CD4-positive, alpha-beta T cell (primary cell): ENCODE measurements at places on chromosomes 6 and 20. TPM values are rescaled to one million over a fixed set of nuclear protein-coding genes. Genes with fewer than 3 reads are reported as not detected.
A peak's percentile ranks its signal among the peaks of the same experiment; 100 is the strongest.

- H3K4me1 ChIP-seq, result no peaks in the 10 kb centered on the region
- DNase-seq, result no peak
- peaks cover 5% of the 10 kb centered on the region for H3K36me3 ChIP-seq
- no peak overlapping the region for H3K4me3 ChIP-seq
- no peak overlapping the region for H3K27ac ChIP-seq
- H3K27me3 ChIP-seq, result no peaks in the 10 kb centered on the region
These were observed 11.2 kb downstream of the LYRM4 start for GRCh38 chr6:5249451-5250122.

WFDC10A gene
- total RNA-seq, result not detected

DNA sequence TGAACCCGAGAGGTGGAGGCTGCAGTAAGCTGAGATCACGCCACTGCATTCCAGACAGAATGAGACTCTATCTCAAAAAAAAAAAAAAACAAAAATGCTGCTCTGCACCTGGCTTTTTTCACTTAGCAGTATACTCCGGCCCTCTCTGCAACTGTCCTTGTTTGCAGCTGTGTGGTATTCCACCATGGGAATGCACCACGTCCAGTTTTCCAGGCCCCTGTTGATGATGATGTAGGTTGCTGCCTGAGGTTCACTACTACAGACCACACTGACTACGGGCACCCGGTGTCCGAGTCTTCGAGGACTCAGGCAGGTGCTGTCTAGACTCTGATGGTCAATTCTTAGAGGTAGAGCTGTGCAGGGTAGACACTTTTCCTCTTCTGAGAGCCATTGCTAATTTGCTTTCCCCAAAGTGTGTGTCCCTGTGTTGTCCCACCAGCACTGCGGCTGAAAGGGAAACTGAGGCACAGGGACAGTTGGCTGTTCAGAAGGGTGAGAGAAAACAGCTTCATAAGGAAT is 56.5 kb downstream of the UBE2V1 start:
- no peaks in the 10 kb centered on the region for H3K36me3 ChIP-seq
- H3K4me1 ChIP-seq, result no peaks in the 10 kb centered on the region
- no peak overlapping the region for H3K4me3 ChIP-seq
- no peak overlapping the region for H3K27ac ChIP-seq
- no peak for DNase-seq

GRCh38 chr6:62808565-62809293 is 402.5 kb upstream of the FKBP1C start:
- DNase-seq, result no peak
- H3K27ac ChIP-seq, result no peak overlapping the region
- no peaks in the 10 kb centered on the region for H3K27me3 ChIP-seq
- no peaks in the 10 kb centered on the region for H3K36me3 ChIP-seq
- H3K4me1 ChIP-seq, result no peaks in the 10 kb centered on the region

EDN3 gene
- 1.4 TPM for total RNA-seq

- H3K36me3 ChIP-seq, result no peaks in the 10 kb centered on the region
- no peak for DNase-seq
- no peaks in the 10 kb centered on the region for H3K4me1 ChIP-seq
- no peak overlapping the region for H3K27ac ChIP-seq
These were observed 28.4 kb upstream of the SLC35A1 start for GRCh38 chr6:87444362-87444761.

GRCh38 chr6:17870300-17871188 is 116.9 kb downstream of the KIF13A start:
- H3K4me1 ChIP-seq, result no peaks in the 10 kb centered on the region
- H3K36me3 ChIP-seq, result no peaks in the 10 kb centered on the region
- no peak overlapping the region for H3K27ac ChIP-seq

DNA sequence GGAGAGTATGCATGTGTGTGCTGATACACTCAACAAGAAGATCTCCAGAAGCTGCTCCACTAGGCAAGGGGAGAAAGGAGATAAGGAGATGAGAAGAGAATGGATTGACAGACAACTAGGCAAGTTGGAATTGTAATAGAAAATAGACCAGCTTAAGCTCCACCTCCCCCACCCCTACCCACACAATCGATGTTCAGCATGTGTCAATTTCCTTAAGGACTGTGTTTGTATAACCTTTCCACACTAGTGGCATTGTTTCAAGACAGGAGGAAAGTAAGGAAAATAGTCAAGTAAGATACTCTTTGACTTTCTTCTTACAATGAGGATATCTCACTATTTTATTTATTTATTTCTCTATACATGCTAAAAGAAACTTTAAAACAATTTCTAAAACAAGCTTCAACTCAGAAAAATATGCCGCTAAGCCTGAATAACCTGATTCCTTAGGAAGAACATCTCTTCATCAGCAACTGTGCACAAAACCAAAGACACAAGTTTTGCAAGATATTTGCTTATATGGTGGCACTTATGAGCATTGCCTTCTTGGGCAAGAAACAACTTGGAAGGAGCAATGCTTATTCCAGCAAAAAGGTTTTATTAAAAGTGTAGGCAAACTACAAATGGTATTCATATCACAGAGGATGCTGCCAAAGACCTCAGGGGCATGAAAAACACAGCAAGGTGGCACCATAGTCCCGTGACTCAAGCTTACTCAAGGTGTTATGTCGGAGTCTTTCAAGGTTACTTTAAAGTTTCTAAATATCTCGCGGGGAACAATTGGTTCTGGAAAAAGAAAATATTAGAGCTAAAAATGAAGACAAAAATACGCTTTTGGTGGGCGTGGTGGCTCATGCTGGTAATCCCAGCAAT is 249.1 kb downstream of the COL12A1 start:
- no peaks in the 10 kb centered on the region for H3K4me1 ChIP-seq
- H3K27ac ChIP-seq, result no peak overlapping the region
- no peaks in the 10 kb centered on the region for H3K27me3 ChIP-seq
- H3K36me3 ChIP-seq, result no peaks in the 10 kb centered on the region
- DNase-seq, result no peak
- H3K4me3 ChIP-seq, result no peak overlapping the region

ELOVL2 gene
- total RNA-seq, result not detected

GMEB2 gene
- total RNA-seq, result 34.0 TPM

GRCh38 chr6:44105146-44105545 is 22.1 kb downstream of the MRPL14 start:
- no peak for DNase-seq
- no peak overlapping the region for H3K27ac ChIP-seq
- H3K4me1 ChIP-seq, result no peaks in the 10 kb centered on the region
- no peak overlapping the region for H3K4me3 ChIP-seq
- peaks cover 31% of the 10 kb centered on the region for H3K36me3 ChIP-seq

- no peaks in the 10 kb centered on the region for H3K4me1 ChIP-seq
- H3K36me3 ChIP-seq, result peaks cover 72% of the 10 kb centered on the region
- H3K27me3 ChIP-seq, result no peaks in the 10 kb centered on the region
These were observed 8.5 kb downstream of the ARG1 start for GRCh38 chr6:131581523-131581922.

DNA sequence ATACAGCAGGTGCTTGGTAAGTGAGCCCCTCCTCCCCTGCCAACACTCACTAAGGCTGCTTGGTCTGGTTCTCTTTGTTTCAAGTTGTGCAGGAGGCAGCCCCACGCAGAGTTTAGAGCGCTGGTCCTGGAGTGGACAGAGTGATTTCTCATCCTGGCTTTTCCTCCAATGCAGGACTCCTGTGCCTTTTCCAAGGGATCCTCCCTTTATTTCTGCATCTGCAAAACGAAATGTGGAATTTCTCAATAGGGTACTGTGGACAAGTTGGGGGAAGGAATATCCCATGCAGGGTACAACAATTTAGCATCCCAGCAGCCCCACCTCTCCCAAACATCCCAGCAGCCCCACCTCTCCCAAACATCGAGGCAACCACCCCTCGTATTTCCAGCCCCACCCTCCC is 30.6 kb upstream of the CCDC167 start:
- peaks cover 13% of the 10 kb centered on the region for H3K4me1 ChIP-seq
- peaks cover 8% of the 10 kb centered on the region for H3K36me3 ChIP-seq
- no peaks in the 10 kb centered on the region for H3K27me3 ChIP-seq
- no peak for DNase-seq

GRCh38 chr6:84618836-84619235 is 145.6 kb downstream of the TBX18 start:
- H3K27ac ChIP-seq, result no peak overlapping the region
- H3K4me1 ChIP-seq, result no peaks in the 10 kb centered on the region
- H3K4me3 ChIP-seq, result no peak overlapping the region
- no peak for DNase-seq
- H3K36me3 ChIP-seq, result no peaks in the 10 kb centered on the region

- H3K4me3 ChIP-seq, result no peak overlapping the region
- no peak for DNase-seq
- H3K4me1 ChIP-seq, result no peaks in the 10 kb centered on the region
- H3K27me3 ChIP-seq, result no peaks in the 10 kb centered on the region
- no peak overlapping the region for H3K27ac ChIP-seq
These were observed 13.7 kb downstream of the MAS1 start for GRCh38 chr6:159904497-159904911.

MLIP gene
- total RNA-seq, result not detected

POM121L2 gene
- total RNA-seq, result not detected

DNA sequence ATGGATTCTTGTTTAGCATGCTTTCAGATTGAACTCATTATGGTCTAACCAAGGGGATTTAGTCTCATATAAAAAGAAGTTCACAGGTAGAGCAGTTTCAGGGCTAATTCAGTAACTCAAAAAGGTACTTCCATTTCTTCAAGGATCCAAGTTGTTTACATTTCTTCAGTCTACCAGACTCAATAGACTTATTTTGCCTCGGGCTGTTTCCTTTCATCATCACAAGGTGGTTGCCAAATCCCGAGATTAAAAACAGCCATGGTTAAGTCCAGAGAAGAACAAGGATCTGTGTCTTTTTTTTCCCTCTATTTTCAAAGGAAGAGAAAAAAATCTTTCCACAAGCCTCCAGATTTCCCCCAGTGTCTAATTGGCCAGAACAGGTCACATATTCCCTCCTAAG is 69.8 kb upstream of the SNX9 start:
- peaks cover 30% of the 10 kb centered on the region for H3K4me1 ChIP-seq
- no peaks in the 10 kb centered on the region for H3K36me3 ChIP-seq
- no peak for DNase-seq
- H3K27me3 ChIP-seq, result no peaks in the 10 kb centered on the region

- DNase-seq, result no peak
- no peaks in the 10 kb centered on the region for H3K4me1 ChIP-seq
- no peak overlapping the region for H3K27ac ChIP-seq
- H3K36me3 ChIP-seq, result no peaks in the 10 kb centered on the region
- H3K4me3 ChIP-seq, result no peak overlapping the region
- H3K27me3 ChIP-seq, result no peaks in the 10 kb centered on the region
These were observed 37.0 kb upstream of the BTBD3 start for GRCh38 chr20:11880680-11881079.

- H3K27ac ChIP-seq, result no peak overlapping the region
- no peak overlapping the region for H3K4me3 ChIP-seq
- no peaks in the 10 kb centered on the region for H3K4me1 ChIP-seq
- peak; percentile 20 for DNase-seq
- H3K36me3 ChIP-seq, result no peaks in the 10 kb centered on the region
These were observed 14.6 kb upstream of the CFAP206 start for GRCh38 chr6:87393026-87393622.

DNA sequence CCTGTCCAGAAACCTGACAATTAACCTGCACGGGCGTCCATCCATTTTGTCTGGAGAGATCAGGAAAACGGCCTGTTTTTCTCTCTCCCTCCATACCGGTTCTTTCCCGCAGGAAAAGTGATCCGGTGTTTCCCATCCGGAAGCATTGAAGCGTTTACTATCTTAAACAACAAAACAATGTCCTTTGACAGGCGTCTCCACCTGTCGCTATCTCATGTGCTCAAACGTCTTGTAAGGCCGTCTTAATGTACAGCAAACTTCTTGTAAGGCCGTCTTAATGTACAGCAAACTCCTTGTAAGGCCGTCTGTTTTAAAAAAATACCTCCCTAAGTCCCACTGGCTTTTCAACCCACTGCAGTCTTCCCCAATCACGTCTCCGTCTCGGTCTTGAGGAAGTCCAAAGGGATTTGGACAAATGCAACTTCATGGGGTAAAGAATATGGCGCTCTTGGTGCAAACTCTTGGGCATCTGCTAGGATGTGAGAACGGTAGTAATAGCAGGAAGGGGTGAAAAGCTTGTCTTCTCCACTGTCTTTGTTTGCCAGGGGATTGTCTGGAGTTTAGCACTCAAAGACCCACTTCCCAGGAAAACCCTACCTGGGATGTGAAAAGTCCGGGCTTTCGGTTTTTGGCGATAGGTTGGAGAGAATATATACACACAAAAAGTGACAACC is 29.9 kb upstream of the TRIM27 start:
- no peak overlapping the region for H3K27ac ChIP-seq
- no peaks in the 10 kb centered on the region for H3K27me3 ChIP-seq
- peaks cover 15% of the 10 kb centered on the region for H3K4me1 ChIP-seq
- no peaks in the 10 kb centered on the region for H3K36me3 ChIP-seq

- DNase-seq, result no peak
- no peak overlapping the region for H3K4me3 ChIP-seq
- no peaks in the 10 kb centered on the region for H3K4me1 ChIP-seq
- no peaks in the 10 kb centered on the region for H3K36me3 ChIP-seq
These were observed 30.7 kb downstream of the FGD2 start for GRCh38 chr6:37036146-37036545.

GRCh38 chr20:38173237-38174156 is 8.4 kb upstream of the TGM2 start:
- H3K4me1 ChIP-seq, result no peaks in the 10 kb centered on the region
- H3K27ac ChIP-seq, result no peak overlapping the region
- H3K27me3 ChIP-seq, result no peaks in the 10 kb centered on the region
- no peak overlapping the region for H3K4me3 ChIP-seq
- no peaks in the 10 kb centered on the region for H3K36me3 ChIP-seq
- no peak for DNase-seq

HLA-DOB gene
- total RNA-seq, result 3.2 TPM

RIPOR2 gene
- total RNA-seq, result 129 TPM

DNA sequence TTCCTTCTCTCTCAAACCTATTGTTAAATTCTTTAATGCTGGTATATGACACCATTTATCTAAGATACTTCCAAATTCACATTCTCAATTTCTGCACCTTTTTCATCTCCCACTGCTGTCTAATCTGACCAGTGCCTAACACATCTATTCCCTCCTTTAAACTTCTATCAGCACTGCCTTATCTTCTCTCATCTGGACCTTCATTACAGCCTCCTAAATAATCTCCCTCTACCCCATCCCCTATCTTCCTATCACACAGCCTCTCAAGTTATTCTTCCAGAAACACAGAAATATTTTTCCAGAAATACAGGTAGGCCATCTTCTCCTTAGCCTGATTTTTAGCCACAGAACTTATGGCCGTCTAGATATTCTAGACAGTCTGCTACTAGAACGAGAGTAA is 5.5 kb downstream of the DTNBP1 start:
- no peak overlapping the region for H3K4me3 ChIP-seq
- DNase-seq, result no peak
- no peaks in the 10 kb centered on the region for H3K27me3 ChIP-seq
- H3K4me1 ChIP-seq, result peaks cover 18% of the 10 kb centered on the region
- H3K27ac ChIP-seq, result no peak overlapping the region
- peaks cover 4% of the 10 kb centered on the region for H3K36me3 ChIP-seq

GRCh38 chr6:101069191-101069795 is 188.2 kb upstream of the ASCC3 start:
- H3K36me3 ChIP-seq, result no peaks in the 10 kb centered on the region
- H3K27ac ChIP-seq, result no peak overlapping the region
- DNase-seq, result no peak
- no peaks in the 10 kb centered on the region for H3K27me3 ChIP-seq
- H3K4me3 ChIP-seq, result no peak overlapping the region

- H3K4me1 ChIP-seq, result no peaks in the 10 kb centered on the region
- H3K27me3 ChIP-seq, result no peaks in the 10 kb centered on the region
- DNase-seq, result no peak
These were observed 158.9 kb downstream of the RALGAPA2 start for GRCh38 chr20:20553541-20553940.
